ENCODE measurements at places on chromosomes 2 and 18.

GRCh38 chr2:146003337-146003736, 1483.4 kb upstream of the ZEB2 start:
- DNase-seq, result no peak

GRCh38 chr18:79422783-79423165, 27.0 kb downstream of the NFATC1 start:
- no peak for DNase-seq

GRCh38 chr2:155099784-155100183, 401.3 kb downstream of the KCNJ3 start:
- DNase-seq, result peak; percentile 31

DNA sequence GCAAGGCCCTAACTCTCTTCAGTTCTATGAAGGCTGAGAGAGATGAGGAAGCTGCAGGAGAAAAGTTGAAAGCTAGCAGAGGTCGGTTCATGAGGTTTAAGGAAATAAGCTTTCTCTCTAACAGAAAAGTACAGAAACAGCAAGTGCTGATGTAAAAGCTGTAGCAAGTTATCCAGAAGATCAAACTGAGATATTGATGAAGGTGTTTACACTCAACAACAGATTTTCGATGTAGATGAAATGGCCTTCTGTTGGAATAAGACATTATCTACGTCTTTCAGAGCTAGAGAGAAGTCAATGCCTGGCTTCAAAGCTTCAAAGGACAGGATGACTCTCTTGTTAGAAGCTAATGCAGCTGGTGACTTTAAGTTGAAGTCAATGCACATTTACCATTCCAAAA, 87.4 kb downstream of the PDCL3 start:
- no peak for DNase-seq

- peak; percentile 96 for DNase-seq
Observed at GRCh38 chr2:122660786-122661634, 905.6 kb downstream of the TSN start.

DNA sequence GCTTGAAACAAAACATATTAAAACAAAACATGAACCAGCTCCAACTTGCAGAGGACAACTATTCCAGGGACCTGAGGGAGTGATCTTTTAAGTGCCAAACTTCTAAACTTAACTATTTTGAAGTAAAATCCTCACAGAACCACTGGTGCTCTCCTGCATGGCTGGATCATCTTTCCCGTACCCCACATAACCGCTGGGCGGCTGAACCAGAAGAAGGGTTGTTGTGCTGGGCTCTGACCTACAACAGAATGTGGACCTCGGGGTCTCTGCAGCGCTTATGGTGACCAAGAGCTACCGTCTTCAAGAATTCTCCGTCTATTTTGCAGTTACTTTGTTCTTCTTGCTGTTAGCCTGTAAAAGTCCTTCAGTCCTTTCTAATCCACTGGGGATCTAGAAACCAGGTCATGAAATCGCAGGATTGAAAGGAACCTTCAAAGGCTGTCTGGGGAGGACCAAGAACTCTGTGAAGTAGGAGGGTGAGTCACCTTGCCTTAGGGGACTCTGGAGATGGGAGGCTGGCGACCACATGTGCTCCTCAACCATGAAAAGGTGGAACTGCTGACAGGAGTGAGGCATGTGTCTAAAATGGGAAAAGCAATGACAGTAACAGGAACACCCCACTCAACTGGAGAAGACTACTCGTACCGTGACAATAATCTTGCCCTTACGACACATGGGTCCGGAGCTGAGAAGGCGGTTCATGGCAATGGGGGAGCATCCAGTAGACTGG, 46.6 kb downstream of the HDLBP start:
- DNase-seq, result no peak

DNA sequence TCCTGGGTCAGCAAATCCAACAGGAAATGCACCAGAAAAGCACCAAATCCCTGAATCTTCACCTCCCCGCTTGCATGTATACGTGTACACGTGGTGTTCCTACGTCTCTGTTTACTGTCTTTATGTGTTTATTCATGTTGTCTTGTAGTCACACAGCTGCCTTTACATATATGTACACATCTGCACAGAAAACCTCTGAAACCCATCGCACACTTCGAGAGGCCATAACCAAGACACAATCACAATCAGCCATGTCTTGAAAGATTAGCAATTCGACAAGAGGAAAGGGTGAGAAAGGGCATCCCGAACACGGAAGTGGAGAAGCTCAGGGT, 98.1 kb downstream of the PLB1 start:
- DNase-seq, result no peak

DNA sequence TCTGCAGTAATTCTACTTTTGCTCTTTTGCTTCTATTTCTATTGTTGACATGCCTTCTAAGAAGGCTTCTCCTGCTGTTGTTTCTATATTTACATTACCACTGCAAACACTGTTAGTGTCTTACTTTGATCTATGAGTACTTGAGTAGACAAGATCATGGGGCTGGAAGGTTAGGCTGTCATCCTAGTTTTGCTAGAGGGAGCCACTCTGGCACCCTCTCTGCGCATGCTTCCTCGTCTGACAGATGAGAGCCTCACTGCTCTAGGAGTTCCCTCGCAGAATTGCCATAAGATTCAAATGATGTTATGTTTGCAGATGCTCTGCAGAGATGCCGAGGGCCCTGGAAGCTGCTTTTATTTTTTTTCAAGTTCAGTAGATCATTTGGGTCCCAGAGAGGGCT, 185.6 kb downstream of the RNF144A start:
- no peak for DNase-seq

DNA sequence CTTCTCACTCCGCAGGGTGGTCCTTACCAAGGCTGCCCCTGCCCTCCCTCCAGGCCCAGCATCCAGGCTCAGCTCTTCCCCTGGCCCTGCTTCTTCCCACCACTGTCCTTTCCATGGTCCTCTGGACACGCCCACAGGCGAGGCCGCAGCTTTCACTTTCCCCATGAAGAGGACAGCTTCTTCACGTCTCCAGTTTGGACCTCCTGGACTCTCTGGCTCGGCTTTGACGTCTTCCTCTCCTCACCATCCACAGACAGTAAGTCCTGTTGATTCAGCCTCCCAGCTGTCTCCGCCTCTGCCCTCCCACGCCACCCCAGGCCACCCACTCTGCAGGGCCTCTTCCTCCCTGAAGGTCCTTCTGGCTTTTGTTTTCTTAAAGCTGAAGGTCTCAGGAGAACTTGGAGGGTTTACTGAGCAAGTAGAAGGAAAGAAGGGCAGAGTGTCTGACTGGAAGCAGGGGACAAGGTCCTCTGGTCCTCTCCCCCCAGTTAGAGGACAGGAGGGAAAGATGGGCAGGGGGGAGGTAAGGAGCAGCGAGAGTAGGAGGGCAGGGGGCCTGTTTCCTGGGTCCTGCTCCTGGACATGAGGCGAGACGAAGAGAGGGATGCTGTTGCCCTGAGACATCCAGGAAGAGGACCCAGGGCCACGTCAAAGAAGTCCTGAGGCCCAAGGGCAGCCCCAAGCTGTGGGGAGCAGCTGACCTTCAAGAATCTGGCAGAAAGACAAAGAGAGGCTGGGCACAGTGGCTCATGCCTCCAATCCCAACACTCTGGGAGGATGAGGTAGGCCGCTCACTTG, 24.7 kb upstream of the NMUR1 start:
- DNase-seq, result no peak
